ENCODE measurements at places on chromosomes 3 and 15.

GRCh38 chr3:65126527-65127410, 439.0 kb upstream of the ADAMTS9 start:
- DNase-seq: peak; percentile 92

GRCh38 chr15:66040211-66040892, 171.1 kb downstream of the RAB11A start:
- DNase-seq: no peak

GRCh38 chr3:119598410-119599098, 869 bp downstream of the PLA1A start:
- no peak for DNase-seq

- no peak for DNase-seq
These were observed 31.3 kb downstream of the LRRC28 start for GRCh38 chr15:99282586-99282985.

- DNase-seq: no peak
These were observed 23.7 kb downstream of the TPM1 start for GRCh38 chr15:63066272-63066671.

GRCh38 chr3:13025090-13025489, 48.1 kb downstream of the IQSEC1 start:
- peak; percentile 48 for DNase-seq

All from amniotic epithelial cell (primary cell).